NCI-H1436 (cell line): ENCODE measurements at places on chromosomes 13 and 19.

DNA sequence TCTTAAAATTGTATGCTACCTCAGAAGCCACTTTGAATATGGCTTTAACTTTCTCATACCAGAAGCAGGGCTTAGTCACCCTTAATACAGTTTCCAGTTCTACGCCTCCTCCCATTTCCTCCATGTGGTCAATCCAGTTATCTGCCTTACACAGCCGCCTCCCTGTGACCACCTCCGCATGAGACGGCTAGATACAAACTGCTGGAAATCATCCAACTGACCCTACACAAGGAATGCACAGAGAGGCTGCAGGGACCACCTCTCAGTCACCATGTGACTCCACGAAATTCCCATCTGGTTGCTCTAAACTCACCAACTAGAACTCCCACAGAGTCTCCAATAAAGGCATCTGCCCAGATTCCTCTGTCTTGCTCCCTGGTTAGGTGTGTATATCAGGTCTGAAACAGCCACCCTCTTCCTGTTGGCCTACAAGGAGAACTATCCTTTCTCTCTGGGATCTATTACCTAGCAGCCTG is 6.8 kb downstream of the ZNF564 start:
- no peak for DNase-seq

DNA sequence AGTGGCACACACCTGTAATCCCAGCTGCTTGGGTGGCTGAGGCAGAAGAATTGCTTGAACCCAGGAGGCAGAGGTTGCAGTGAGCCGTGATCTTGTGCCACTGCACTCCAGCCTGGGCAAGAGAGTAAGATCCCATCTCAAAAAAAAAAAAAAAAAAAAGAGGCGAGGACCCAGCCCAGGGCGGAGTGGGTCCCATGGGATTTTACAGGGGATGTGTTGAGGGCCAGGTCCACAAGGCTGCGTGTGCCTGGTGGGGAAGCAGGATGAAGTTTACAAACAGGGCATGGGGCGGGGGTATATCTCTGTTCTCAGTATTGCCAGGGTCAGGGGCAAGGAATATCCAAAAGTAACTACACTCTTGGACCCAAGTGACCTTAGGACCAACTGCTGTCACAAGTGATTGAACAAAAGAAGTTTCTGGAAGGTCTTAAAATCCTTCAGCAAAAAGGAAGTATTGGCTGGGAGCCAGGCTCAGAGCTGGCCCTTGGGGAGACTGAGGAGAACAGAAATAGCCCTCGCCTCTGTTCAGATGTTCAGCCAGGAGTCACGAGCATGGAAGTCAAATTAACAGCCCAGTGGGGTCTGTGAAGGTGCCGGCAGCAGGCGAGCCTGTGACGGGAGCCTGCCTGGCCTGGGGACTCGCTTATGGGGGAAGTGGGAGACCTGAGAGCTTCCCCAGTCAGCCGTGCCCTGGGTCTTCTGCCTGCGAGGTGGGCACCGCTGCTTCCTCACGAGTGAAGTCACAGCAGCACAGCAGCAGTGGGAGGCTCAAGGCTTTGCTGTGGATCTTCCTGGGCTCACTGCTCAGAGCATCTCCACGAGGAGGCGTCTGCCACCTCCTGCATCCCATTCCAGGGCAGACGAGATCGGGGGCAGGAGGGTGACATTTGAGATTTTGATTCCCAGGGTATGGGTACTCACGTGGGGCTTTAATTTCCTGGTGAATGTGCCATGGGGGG is 6.4 kb downstream of the MYO9B start:
- DNase-seq: no peak

DNA sequence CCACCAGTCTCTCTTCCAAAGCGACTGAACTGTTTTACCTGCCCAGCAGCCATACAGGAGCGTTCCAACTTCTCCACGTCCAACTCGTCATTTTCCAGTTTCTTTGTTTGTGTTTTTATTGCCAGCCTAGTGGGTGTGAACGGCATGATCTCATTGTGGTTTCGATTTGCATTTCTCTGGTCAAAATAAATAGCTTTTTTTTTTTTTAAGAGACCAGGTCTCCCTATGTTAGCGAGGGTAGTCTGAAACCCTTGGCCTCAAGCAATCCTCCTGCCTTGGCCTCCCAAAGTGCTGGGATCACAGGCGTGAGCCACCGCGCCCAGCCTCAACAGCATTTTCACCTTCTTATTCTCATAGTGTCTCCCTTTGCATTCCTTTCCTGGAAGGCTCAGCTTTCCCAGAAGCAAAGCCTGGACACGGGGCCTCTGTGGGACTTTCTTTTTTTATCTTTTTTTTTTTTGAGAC is 4.2 kb upstream of the JSRP1 start:
- no peak for DNase-seq

DNA sequence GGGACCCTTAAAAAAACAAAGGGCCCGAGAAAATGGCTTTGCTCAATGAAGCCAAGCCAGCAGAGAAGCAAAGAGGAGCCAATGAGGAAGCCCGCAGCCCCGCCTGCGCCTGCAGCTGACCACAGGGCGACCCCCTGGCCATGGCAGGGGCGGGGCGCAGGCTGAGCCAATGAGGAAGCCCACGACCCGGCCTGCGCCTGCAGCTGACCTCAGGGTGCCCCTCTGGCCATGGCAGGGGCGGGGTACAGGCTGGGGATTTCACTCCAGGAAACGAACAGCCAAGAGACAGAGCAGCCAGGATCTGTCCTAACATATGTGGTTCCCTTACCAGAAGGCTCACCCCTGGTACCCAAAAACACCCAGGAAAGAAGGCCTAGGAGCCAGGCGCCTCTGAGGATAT is 101.4 kb downstream of the STK24 start:
- no peak for DNase-seq

GRCh38 chr19:13154911-13155471 is 4.8 kb downstream of the IER2 start:
- peak; percentile 50 for DNase-seq

DNA sequence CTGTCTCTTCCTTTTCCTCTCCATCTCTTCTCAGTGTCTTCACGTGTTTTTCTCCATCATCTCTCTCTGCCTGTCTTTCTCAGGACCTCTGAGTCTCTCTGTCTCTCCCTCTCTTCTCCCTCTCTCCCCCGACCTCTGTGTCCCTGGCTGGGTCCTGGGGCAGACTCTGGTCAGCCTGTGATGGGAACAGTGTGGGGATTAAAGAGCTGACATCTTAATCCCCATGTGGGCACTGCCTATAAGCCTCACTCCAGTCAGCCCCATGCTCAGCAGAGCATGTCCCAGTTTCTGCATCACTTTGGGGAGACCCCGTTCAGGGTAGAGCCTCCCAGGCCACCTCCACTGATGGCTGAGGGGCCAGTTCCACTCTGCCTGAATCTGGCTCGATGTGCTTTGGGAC is 16.2 kb downstream of the EGLN2 start:
- DNase-seq: no peak
